CD8-positive, alpha-beta T cell (primary cell): ENCODE measurements at places on chromosomes 2 and 18.

- DNase-seq: no peak
These were observed 247.4 kb upstream of the FN1 start for GRCh38 chr2:215683295-215683694.

GRCh38 chr2:121055088-121055487, 229.9 kb downstream of the TFCP2L1 start:
- no peak for DNase-seq

GRCh38 chr2:145090841-145091761, 571.2 kb upstream of the ZEB2 start:
- DNase-seq: no peak

DNA sequence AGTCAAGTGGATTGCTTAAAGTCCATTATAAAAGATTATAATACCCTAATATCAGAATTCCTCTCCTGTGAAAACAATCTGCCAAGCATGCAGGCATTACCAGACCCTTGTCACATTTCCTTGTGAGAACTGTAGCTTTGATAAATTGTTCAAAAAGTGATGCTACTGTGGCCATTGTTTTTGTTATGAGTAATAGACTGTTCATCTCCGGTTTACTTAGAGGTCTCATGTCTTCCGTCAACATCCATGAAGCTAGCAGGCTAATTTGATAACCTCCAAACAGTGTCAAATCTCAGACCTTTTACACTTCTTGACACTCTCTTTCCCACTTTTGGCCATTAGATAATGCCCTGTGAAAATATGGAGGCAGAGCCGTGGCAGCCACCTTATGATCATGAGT, 342.7 kb downstream of the CPS1 start:
- DNase-seq: no peak

GRCh38 chr2:165874445-165875039, 79.0 kb downstream of the TTC21B start:
- DNase-seq: no peak

DNA sequence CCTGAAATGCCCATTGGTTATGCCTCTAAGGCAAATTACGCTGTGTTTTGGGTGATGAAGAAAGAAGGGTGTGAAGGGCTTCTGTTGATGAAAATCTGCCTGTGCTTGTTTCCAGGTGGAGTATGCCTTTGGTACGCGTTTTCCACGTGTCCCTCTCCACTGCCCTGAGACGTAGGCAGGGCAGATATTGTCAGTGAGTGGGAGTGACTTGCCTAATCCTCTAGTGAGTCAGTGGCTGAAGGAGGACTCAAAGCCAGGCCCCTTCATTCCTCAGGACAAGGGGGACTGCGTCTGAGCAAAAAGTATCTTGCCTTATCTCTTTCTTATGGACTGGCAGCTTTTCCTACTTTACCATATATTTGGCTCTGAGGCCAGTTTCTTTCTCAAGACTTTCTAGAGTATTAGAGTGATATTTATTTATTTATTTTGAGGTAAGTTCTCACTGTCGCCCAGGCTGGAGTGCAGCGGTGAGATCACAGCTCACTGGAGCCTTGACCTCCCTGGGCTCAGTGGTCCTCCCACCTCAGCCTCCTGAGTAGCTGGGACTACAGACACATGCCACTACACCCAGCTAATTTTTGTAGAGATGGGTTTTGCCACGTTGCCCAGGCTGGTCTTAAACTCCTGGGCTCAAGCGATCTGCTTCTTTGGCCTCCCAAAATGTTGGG, 10.2 kb downstream of the RALB start:
- DNase-seq: no peak

- no peak for DNase-seq
These were observed 101.8 kb downstream of the ASAP2 start for GRCh38 chr2:9308186-9308955.
